ENCODE measurements at places on chromosomes 7 and 10.

DNA sequence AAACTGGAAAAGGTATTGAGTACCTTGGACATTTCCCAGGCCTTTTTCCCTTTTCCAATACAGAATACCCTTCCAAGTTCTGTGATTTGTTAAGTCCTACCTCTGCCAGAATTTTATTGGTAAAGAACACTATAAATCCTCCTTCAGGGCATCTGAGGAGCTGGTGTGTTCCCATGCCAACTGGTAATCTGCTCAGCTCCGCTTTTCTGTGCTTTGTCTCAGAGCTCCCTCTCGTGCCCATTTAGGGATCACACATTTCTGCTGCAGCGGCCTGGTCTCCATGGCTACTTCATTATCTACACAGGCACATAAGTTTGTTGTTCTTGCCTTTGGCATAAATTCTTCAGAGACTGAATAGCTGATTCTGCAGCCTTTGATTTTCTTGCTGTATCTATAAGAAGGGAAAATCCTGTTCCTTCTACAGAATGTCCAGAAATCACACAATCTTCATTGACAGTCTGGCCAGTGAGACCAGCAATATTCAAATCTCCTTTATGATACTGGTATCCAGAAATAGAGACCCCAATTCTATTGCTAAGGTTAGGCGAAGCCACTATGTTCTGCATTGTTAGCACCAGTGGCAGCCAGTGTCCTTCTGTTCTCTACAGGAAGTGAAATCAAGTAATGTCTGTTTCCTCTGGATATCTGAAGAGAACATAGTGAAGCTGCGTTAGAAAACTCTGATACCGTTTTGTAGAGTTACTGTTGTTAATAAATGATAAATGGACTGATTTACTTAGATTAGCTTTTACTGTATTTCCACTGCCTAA lies 51.9 kb downstream of the DENND11 start:
- DNase-seq = peak; percentile 77

- DNase-seq = no peak
Measured at GRCh38 chr10:50310560-50311174, 59.4 kb upstream of the ASAH2 start.

DNA sequence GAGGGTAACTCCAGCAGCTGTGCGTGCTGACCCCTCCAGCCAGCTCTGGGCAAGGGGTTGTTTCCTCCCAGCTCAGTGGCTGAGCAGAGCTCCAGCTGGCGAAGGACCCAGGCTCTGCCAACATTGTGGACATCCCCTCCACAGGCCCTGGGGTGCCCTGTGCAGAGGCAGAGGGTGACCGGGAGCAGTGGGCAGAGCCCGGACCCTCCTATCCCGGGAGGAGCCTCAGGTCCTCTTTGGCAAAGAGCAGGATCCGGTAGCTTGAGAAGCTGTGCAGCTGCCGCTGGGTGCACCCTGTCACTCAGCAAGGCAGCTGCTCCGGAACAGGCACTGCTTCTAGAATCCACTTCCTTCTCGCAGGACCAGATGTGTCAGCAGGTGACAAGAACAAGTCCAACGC lies 175.9 kb downstream of the EBF3 start:
- DNase-seq = peak; percentile 64

- no peak for DNase-seq
Measured at GRCh38 chr7:69910150-69910549, 311.9 kb downstream of the AUTS2 start.

- no peak for DNase-seq
Measured at GRCh38 chr10:77964811-77965210, 38.3 kb upstream of the DLG5 start.

DNA sequence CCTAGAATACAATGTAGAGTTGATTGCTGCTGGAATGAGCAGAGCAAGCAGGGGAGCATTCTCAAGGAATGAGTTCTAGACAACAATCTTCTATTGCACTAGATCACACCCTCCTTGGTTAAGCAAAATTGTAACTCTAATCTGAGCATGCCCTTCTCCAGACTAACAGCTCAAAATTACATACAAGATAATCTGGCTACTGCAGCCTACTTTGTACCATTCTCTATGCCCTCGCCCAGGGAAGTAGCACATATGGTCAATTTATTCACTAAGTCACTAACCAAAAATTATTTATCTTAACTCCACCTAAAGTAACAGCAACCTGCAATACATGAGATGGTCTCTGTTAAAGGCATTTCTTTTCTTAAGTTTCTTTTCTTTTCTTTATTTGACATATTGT lies 42.5 kb upstream of the KCTD7 start:
- DNase-seq = no peak

DNA sequence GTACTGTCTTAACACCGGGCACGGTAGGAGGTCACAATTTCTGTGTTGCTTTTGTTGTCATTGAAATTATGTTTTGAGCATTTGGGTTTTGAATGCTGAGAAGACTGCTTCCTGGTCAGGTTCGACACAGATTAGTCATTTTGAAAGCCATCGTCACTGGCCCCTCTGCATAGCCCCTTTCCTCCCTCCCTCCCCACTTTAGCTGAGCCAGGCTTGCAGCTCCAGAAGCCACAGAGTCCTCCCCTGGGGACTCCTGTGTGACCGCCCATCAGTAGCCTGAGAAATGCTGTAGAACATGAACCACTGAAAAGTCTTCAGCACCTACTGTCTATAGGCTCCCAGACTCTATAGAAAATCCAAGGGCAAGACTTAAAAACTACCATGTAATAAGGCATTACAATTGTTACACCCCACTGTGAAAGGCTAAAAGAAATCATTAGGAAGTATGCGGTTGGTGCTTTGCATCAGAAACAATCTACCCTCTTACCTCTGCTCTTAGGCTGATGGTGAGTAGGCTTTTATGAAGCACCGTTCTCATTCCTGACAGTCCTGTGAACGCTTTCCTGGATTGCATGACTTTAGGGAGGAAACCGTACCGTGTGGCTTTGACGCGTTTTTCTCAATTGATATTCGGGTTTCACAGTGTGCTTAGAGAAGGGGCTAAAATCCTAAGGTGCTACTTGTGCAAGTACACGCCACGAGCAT lies 24.8 kb downstream of the JCAD start:
- no peak for DNase-seq

GRCh38 chr10:42959833-42960232 lies 117.0 kb upstream of the RET start:
- DNase-seq = no peak

GRCh38 chr10:44827431-44828006 lies 83.6 kb upstream of the TMEM72 start:
- no peak for DNase-seq

- DNase-seq = no peak
Measured at GRCh38 chr7:157529768-157530560, 193.2 kb downstream of the DNAJB6 start.

DNA sequence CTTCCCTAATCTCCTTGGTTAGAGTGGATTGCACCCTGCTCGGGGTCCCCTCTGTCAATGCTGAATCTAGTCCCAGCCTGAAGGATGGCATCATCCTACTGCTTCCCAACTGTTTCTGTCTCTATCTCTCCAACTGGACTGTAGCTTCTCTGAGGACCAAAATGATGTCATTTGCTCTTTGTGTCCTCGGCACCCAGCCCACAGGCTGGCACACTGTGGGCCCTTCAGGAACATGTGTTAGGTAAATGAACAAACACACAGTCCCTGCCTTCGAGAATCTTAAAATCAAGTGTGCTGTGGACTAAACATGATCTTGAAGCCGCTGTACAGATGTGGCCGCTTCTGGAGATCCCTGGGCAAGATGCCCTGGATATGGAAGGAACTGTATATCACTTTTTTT lies 5.0 kb upstream of the CDH23 start:
- no peak for DNase-seq

- DNase-seq = no peak
Measured at GRCh38 chr7:94973844-94974243, 66.5 kb downstream of the PPP1R9A start.

- DNase-seq = no peak
Measured at GRCh38 chr10:88957381-88957780, 4.8 kb upstream of the ACTA2 start.

DNA sequence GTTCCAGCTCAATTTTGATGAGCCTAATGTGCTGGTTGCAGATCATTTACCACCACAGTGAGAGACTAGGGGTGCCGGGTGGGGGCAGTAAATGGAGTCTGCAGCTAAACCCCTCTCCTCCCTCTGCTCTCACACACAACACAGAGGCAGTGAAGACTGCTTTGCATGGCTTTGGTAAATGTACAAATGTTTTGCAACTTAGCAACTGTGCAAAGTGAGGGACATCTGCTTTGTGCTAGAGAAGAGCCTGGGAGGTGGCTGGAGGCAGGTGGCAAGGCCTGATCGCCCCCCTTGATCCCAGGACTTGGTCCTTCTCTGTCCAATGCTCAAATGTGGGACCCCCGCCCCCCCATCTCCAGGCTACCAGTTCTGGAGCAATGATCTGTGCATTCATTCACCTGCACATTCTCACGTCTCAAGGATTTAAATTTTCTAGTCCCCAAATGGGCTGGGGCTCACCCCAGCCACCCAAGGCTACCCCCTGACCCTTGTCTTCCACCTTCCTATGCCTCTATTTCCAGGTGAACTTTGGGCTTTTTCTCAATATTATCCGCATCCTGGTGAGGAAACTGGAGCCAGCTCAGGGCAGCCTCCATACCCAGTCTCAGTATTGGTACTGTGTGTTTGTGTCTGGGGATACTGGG lies 11.6 kb downstream of the GHRHR start:
- no peak for DNase-seq

DNA sequence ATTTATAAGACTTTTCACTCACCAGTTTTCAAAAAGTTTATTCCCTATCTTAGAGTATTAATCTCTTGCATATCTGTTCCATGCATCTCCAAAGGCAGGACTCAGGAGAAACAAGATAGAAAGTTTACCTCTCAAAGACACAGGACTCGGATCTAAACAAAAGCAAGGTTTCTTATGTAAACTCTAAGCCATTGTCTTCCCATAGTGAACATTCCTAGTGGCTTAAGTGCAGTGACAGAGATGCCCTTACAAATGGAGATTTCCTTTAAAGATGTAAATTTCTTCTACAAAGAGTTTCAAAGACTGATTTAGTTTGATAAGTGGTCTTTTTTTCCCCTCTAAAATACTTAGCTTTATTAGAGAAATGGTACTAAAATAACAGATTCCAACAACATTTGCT lies 209.8 kb downstream of the ACTR3B start:
- no peak for DNase-seq

DNA sequence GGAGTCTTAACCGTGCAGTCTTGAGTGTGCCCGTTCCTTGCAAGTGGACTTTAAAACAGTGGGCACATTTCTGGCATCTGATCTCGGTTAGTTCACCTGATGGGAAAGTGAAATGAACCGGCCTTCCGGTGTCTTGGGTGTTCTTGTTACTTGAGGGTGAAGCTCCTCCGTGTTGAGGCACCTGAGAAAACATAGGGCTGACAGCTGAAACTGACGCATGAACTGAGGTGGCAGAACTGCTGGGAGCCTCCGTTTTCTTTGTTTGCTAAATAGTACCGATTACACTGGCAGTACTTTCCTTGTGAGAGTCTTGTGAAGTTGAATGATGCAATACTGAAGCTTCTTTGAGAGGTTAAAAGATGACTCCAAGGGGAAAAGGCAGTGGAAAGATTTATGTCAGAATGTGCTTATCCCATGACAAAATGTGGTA lies 62.8 kb upstream of the SAMD8 start:
- no peak for DNase-seq

GRCh38 chr10:117240621-117241529 lies at the start of gene SLC18A2:
TSS of gene SLC18A2 (plus strand) at chr10:117241114. CDS start at chr10:117241694, 580 bp downstream.
- DNase-seq = no peak

- DNase-seq = no peak
Measured at GRCh38 chr10:52283174-52283573, 30.9 kb upstream of the DKK1 start.

GRCh38 chr10:21797984-21798765 lies 205.4 kb downstream of the DNAJC1 start:
- no peak for DNase-seq
